ENCODE measurements at places on chromosomes 5 and 9.

DNA sequence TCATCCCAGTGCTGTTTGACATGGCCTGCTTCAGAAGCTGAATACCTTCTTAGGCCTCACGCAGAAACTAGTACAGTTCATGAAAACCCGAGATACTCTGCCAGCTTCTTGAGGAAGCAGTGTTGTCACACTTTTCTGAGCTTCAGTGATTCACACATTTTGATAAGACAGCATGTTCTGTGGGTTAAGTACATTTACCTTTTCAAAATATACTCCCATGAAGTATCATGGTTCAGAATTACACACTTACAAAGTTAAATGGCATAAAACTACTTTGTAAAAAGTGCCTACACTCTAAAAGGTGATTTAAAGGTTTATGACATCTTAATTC, 56.9 kb downstream of the VCAN start:
- no peak for DNase-seq

- peak; percentile 35 for DNase-seq
Observed at GRCh38 chr9:18075253-18075952, 398.6 kb upstream of the ADAMTSL1 start.

DNA sequence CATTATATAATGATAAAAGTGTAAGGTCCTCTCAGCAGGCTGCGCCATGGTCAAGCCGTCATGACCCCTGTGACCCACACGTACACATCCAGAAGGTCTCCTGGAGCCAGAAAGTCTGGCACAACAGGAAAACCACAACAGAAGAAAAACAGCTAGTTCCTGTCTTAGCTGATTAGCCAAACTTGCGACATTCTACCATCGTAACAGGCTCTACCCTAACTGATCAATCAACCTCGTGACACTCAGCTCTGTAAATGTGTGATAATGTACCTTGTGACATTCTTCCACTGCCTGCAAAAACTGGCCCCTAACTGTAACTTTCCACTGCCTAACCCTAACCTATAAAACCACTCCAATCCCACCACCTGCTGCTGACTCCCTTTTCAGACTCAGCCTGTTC, 316.4 kb upstream of the TUSC1 start:
- DNase-seq = no peak

GRCh38 chr9:69388596-69388995, 63.6 kb downstream of the ENTREP1 start:
- no peak for DNase-seq

GRCh38 chr5:4758996-4759395, 381.1 kb upstream of the ADAMTS16 start:
- DNase-seq = no peak

- DNase-seq = no peak
Observed at GRCh38 chr5:112968411-112969106, 8.0 kb upstream of the DCP2 start.

DNA sequence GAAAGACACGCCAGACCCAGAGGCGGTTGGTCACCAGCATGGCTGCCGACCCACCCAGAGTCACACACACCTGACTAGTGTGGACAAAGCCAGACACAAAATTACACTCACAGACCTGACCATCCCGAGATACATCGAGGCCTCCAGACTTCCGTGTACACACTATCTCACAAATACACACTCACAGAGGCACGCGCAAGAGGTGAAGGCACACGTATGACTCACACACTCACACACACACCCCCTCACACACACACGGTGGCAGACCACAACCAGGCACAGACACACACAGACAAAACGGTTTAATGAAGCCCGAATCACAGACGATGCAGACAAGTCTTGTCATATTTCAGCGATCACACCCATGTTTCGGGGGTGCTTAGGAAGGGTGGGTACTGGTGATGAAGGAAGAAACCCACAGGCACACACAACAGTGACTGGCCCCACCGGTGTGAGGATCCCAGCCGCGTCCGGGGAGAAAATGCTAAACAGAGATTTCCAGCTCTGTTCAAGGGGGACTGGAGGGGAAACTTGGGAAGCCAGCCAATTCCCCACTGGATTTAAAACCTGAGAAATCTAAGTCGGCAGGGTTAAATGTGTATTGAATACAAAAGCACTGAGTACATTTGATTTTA, 51.3 kb downstream of the CRB2 start:
- peak; percentile 38 for DNase-seq

All from stomach (tissue), 19 donors.